ENCODE measurements at places on chromosomes 6 and 20.

DNA sequence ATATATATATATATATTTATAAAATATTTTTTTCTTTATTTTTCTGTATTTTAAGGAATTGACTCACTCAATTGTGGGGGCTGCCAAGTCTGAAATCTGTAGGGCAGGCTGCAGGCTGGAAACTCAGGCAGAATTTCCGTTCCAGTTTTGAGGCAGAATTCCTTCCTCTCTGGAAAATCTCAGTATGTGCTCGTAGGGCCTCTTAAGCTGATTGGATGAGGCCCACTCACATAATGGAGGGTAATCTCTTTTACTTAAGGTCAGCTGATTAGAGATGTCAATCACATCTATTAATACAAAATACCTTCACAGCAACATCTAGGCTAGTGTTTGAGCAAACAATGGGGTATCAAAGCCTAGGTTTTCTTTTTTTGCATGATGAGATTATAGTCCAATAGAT lies 244.7 kb upstream of the RNF24 start:
- DNase-seq: no peak

- DNase-seq: no peak
Measured at GRCh38 chr6:125751334-125751916, 2.0 kb downstream of the HEY2 start.

DNA sequence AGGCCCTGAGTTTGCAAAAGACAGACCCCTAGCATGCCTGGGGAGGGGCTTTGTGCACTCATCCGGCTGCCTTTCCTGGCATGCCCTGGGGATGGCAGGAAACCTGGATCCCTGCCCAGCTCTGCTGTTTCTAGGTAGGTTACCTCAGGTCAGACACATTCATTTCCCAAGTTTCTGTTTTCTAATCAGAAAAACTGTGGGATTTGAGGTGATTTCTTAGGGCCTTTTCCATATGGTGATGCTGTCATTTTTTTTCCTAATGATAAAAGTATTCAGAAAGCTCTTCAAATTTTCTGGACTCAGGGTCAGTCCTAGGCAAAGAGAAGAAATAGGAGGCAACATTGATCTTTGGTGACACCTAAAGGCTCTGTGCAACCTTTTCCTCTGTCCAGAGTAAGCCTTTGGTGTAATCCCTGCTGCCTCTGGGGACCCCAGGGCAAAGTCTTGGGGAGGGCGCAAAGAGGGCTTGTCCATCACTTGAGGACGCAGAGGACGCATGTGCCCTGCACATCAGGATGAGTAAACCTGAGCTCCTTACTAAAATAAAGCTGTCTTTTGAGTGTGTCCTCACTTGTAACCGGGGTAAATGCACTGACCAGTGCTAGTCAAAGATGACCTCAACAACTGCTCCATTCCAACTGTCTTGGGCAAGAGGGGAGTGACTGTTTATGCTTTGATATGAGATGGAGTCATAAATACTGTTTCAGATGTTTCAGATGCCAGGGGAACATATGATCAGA lies 13.5 kb upstream of the TRAM2 start:
- DNase-seq: peak; percentile 49

DNA sequence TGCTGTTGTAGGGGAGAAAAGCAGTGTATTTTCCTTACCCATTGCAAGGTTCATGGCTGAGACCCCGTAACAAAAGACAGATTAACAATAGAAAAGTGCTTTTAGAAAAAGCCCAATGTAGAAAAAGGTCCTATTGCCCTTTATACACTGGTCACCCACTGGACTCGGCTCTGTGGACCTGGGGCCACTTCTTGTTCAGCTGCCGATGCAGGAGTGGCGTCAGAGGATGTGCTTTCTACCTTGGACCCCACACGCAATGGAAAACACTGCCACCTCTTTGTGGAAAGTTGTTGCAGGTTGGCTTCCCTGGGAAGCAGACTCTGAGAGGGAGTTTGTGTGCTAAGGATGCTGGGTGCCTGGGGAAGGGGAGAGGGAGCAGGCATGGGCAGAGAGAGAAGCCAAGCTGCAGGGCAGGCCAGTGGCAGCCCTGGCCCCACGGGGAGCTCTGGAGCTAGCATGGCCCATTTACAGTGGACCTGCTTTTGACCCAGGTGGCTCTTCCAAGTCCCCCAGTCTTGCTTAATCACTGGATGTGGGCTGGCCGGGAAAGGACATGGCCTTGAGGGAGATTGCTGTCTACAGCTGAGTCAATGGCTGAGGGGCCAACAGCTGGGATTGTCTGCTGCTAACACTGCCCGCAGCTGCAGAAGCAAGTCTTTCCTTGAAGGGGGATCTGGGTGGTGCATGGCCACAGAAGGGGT lies 142.9 kb downstream of the CDC5L start:
- DNase-seq: no peak

DNA sequence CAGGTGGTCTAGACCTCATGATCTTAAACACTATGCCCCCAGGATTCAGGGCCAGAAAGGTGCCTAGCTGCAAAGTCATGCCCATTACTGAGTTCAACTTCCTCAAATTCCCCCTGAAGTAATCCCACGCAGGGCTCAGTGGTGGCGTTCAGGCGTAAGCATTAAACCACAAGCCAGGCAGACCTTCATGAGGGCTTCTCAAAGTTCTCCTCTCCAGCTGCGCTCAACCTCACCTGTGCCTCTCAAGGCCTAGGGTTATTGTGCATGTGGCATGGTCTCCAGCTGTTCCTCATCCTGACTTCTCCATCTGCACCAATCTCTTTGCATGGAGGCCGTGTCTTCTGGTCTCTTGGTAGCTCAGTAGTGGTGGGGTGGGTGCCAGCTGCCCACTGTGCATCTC lies 113.6 kb downstream of the TSHZ2 start:
- DNase-seq: no peak

Measured in COR-L47 (cell line).